ENCODE measurements at places on chromosomes 6 and 20.

DNA sequence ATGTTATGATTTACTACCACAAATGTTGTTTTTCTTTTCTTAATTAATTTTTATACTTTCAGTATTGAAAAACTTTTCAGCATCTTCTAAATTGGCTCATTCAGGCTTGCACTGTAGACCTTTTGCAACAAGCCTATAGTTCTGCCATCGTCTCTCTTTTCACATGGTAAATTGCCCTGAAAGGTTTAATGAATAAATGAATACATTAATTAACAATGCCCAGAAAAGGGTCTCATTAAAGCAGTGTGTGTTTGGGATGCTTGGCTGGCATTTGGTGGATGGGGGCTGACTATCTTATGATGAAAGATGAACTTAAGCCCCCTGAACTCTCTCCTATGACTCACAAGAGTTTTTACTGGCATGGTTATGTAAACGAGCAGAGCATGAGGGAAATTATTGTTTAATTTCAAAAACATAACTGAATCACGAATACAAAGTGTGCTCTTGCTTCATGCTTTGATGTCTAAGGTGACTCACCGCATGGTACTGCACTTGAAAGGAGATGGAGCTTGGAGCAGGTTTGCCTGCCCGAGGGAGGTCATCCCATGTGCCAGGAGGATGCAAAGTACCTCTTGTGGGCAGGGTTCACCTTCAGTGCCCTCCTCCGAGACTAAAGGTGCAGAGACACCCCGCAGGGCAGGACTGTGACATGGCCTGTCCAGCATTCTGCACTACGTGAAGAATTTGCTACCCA lies 13.8 kb upstream of the PCK1 start:
- no peak for DNase-seq

DNA sequence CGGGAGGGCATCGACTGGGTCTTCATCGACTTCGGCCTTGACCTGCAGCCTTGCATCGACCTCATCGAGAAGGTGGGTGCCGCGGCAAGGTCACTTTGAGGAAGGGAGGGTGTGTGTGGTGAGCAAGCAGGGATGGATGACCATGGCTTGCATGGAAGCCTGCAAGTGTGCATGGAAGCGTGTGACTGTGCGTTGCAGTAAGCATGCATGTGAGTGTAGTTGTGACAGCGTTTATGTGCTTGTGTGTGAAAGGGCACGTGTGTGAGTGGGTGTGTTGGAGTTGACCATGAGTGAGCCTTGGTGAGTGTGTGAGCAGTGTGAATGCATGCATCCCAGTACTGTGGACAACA lies 32.5 kb downstream of the MYH7B start:
- DNase-seq = no peak

- no peak for DNase-seq
Observed at GRCh38 chr6:79913369-79913768, 34.0 kb downstream of the ELOVL4 start.

GRCh38 chr6:86477500-86478148 lies 459.7 kb upstream of the HTR1E start:
- DNase-seq = no peak

GRCh38 chr6:131597446-131597845 lies 24.4 kb downstream of the ARG1 start:
- DNase-seq = no peak

- DNase-seq = no peak
Observed at GRCh38 chr20:19249106-19249879, 36.9 kb downstream of the SLC24A3 start.

DNA sequence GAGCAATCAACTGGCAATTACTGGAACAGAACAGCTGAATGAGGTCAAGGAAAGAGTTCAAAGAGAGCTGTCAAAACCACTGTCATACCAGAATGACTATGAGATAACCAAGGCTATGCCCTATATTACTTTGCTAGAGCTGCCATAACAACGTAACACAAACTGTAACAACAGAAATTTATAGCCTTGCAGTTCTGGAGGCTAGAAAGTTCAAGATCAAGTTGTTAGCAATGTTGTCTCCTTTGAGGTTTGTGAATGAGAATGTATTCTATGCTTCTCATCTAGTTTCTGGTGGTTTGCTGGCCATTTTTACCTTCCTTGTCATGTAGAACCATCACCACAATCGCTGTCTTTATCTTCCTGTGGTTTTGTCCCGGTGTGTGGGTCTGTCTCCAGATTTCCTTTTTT lies 1323.0 kb upstream of the GJE1 start:
- DNase-seq = no peak

DNA sequence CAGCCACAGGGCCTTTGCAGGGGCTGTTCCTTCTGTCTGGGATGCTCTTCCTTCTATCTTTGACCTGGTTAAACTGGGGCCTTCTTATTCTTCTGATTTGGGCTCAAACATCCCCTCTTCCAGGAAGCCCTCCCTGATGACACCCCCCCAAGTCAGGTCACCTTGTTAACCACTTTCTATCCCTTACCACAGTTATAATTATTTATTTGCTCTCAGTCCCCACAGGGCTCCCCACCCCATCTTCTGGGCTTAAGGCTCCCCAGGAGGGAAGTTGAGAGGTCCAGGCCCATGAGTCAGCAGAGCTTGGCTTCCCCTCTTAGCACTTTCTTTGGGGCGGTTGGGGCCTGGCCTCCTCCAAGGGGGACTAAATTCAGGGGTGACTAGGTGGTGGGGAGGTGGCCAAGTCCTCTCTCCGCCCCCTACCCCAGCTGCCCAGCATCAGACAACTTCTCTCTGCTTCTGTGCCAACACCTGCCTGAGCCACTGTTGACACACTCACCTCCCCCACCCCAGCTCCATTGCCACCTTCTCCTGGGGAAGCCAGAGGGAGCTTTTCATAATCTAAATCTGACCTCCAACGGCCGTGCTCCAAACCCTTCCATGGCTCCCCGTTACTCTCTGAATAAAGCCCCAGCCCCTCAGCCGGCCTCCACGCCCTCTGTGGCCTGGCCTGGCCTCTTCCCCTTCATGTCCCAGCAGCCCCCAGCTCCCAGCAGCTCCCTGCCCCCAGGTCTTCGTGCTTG lies 70.0 kb downstream of the CEBPB start:
- DNase-seq = peak; percentile 39

- peak; percentile 99 for DNase-seq
Observed at GRCh38 chr20:20367575-20368417, at the start of gene INSM1. Gene INSM1, plus strand, starts transcription at chr20:20368104. Its CDS starts 164 bp downstream, at chr20:20368268.

DNA sequence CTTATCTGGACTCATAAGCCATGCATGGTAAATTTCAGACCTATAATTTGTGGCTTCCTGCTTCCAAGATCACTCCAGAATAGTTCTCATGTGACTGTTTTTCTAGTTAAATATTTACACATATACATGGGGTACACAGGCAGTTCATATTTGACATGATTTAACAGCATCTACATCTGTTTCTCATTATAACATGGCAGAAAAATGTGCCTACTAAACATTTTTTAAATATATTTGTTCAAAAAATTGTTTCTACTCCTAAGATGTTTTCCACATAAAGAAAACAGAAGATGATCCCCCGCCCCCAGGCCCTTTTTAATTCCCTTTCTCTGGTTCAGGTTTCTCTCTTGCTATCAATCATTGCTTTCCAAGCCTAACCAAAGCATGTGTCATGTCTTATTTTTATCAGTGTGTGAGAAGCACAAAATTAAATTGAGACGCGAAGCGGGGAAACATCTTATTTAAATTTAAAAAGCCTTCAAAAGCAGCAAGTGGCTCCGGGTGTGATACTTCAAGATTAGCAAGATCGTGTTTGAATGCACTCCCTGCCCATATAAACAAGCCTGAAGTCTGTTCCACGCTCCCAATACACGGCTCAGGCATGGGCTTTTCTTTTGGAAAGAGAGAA lies 37.3 kb downstream of the IPCEF1 start:
- DNase-seq = peak; percentile 6

- no peak for DNase-seq
Observed at GRCh38 chr6:167782698-167783517, 43.8 kb upstream of the AFDN start.

- peak; percentile 40 for DNase-seq
Observed at GRCh38 chr20:62136283-62137091, 6.7 kb downstream of the PSMA7 start.

- DNase-seq = no peak
Observed at GRCh38 chr6:132750455-132751248, 7.1 kb downstream of the VNN2 start.

DNA sequence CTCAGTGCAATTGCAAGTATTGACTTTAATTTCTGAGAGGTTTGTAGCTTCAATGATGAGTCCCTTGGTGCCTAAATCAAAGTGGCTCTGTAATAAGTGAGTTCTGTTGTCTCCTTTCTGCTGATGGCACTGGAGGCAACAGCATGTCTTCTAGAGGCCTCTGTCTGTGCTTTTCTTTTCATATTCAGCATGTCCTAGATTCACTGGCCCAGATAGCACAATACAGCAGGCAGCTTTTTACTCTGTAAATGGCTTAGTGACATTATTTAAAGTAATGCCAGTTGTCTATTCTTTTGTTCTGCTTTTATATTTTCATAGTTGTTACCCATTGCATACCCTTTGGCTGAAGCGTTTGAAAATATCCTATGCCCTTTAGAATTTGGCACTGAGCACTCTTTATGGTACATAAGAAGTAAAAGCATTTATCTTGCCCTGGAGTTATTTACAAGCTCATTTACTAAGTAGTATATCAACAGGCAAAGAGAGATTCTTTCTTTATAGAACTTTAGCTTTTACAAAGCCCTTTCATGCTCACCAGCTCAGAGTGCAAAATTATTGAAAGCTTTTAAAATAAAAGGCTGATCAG lies 271.5 kb upstream of the KCNQ5 start:
- DNase-seq = no peak

GRCh38 chr20:54103762-54104600 lies 33.6 kb upstream of the BCAS1 start:
- DNase-seq = no peak

DNA sequence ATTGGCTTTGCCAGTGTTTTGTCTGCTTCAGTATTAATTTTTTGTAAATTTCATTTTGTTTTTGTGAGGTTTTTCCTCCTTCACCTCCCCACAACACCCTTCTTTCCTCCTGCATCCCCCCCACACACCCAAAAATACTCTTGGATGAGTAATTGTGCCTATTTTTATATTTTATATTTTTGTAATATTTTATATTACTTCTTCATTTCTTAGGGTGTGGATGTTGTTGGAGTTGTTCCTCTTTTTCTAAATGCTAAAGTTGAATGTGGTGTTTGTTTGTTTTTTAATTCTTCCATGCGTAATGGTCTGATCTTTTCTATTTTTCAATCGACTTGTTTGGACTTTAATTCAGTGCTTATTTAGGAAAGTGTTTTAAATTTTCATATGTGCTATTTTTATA lies 420.5 kb upstream of the SOX4 start:
- DNase-seq = no peak

DNA sequence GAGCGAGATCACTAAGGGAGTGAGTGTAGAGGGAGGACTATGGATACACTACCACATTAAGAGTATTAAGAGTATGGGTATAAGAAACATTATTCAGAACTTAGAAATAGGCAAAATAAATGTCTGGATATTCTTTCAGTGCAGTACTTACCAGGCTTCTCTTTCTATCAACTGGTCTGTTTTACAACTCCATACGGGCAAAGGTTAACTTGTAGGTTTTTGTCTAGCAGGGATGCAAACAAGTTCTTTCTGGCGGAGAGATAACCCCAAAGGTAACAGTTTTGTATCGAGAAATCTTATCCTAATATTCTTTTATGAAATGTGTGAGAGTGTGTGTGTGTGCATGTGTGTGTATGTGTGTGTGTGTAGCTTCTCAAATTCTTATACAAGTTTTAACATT lies 186.2 kb downstream of the ARHGAP18 start:
- no peak for DNase-seq

DNA sequence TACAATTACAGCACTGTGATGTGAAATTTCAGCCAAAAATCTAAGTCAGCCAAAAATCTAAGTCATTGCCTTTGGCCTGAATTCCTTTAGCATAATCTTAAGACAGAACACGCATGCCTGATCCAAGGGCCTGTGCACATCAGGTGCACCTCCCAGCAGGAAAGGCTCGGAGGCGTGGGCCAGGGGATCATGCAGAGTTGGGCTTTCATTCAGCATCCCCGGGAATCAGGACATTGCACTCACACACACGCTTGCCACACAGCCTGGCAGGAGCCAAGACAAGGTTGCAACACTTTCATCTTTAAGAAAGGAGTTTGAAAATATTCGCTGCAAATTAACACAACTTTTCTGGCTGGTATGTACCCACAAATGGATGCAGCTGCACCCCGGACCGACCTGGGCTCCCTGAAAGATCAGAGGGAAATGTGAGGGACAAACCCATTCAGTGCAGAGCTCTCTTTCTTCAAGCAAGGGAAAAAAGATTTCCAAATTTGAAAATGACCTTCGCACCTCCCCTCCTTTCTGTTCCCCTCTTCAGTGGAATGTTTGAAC lies 48.8 kb downstream of the ERMARD start:
- no peak for DNase-seq

GRCh38 chr20:9838378-9839295 lies at the start of gene PAK5:
Gene PAK5, minus strand, starts transcription at chr20:9839076. Its CDS starts 194,748 bp downstream, at chr20:9644328.
- peak; percentile 97 for DNase-seq

DNA sequence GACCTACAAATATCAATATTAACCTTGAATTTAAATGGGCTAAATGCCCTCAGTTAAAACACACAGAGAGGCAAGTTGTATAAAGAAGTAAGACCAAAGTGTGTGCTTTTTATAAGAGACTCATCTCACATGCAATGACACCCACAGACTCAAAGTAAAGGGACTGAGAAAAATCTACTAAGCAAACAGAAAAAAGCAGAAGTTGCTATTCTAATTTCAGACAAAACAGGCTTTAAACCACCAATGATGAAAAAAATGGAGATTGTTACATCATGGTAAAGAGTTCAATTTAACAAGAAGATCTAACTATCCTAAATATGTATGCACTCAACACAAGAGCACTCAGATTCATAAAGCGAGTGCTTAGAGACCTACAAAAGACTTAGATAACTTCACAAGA lies 741.9 kb upstream of the MARCKS start:
- no peak for DNase-seq

GRCh38 chr6:48078120-48078519 lies 32.9 kb downstream of the PTCHD4 start:
- no peak for DNase-seq

DNA sequence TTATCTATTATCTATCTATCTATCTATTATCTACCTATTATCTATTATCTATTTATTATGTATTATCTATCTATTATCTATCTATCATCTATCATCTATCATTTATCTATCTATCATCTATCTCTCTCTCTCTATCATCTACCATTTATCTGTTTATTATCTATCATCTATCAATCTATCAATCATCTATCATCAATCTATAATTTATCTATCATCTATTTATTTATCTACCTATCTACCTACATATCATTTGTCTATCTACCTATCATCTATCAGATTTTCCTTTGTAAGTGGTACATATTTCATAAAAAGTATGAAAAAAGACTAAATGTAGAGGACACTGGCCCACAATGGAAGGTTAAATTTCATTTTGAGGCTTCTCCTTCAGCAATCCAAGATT lies 212.1 kb upstream of the EXOC2 start:
- DNase-seq = no peak

DNA sequence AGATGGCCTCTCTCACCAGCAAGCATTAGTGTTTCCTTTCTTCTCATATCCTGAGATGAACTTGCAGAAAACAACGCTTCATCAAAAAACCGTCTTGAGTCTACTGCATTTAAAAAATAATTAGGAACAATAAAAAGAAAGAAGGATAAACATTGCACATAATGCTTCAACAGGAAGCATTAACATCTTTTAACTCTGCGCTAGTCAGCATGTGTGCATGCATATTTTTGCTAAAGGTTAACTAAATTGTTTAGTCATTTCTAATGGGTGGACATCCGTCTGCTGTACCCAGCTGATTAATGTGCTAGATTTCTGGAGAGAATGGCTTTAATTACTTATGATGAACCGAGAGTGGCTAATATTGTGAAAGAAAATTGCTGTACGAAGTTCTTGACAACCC lies 349.3 kb downstream of the SOX4 start:
- no peak for DNase-seq

- no peak for DNase-seq
Observed at GRCh38 chr6:104789770-104790190, 69.9 kb downstream of the HACE1 start.

Data from COR-L47 (cell line).